ENCODE measurements at places on chromosomes 2 and 18.

- no peak for DNase-seq
Measured at GRCh38 chr2:105294844-105295481, 34.6 kb downstream of the TGFBRAP1 start.

DNA sequence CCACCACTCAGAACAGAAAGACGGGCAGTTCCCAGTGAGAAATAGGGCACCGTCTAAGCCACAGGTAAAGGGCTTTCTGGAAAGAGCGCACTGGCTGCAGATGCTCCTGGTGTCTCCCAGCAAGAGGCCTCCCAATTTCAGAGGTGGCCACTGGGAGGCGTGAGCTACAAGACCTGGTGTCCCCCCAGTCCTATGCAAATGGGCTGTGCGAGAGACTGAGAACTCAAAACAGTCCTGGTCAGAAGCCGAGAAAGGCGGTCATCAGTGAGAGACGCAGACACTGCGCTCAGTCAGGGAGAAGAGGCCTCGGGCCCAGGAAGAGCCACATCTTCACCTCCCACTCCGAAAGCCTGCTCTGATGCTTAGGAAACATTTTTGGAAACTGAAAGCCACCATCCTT is 179.5 kb downstream of the EIPR1 start:
- no peak for DNase-seq

- no peak for DNase-seq
Measured at GRCh38 chr2:166112193-166112605, 15.6 kb downstream of the SCN1A start.

DNA sequence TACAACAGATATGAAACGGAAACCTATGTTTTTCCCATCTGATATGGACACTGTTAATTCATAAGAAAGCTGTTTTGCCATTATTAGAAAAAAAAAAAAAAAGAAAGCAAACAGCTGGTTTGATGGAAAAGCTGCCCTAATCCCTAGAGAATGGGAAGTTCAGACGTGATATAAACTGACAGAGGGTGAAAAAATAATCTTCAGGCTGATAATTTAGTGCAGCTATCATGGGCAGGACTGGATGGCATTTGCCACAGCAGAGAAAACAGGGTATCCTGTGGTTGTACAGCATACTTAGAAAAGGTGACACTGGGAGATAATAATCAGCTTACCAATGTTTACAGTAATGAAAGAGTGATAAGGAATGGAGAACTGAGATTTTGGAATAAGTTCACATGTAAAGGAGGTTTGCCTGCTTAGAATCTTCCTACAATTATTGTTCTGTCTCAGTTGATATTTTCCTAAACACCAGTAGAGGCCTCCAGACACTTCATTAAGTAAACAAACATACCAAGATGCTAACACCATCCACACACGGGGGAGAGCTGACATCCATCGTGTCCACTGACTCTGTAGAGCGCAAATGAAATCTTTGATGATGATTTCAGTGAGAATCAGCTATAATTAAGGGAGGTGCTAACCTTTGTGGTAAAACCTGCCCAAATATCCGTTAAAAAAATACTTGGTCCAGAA is 211.6 kb upstream of the MMADHC start:
- no peak for DNase-seq

GRCh38 chr18:24516261-24516660 is 55.8 kb downstream of the HRH4 start:
- DNase-seq: no peak

GRCh38 chr2:30371772-30372373 is 75.2 kb upstream of the LCLAT1 start:
- DNase-seq: no peak

DNA sequence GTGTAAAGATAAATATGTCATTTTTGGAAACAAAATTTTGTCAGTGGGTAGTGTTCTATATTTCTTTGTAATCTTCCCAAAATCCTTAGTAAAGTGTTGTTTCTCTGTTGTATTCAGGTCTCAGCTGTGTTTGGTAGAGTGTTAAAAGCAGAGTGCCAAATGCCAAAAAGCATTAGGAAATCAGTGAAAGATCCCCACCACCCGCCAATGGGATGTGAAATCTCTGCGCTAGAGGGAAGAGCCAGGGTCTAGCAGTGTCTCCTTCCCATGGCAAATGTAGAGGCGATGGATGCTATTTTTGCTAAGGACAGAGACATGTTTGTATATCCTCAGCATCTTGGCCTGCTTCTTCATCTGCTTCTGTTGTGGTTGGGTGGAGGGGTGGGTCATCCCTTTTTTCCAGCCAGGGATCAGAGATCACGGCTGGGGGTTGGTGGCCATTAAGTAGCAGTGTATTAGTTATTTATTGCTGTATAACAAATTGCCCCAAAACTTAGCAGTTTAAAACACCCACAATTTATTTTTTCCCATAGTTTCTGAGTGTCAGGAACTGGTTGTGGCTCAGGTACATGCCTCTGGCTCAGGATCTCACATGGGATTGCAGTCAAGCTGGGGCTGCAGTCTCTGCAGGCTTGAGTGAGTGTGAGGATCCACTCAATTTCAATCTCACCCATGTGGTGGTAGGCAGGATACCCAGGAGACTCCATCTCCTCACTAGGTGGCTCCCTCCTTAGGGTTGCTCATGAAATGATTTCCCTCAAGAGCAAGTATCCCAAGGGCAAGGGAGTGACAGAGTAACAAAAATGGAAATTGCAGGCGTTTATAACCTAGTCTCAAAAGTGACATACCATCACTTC is 211.9 kb downstream of the MYCN start:
- DNase-seq: no peak

- DNase-seq: no peak
Measured at GRCh38 chr2:60794271-60794863, 38.3 kb downstream of the PAPOLG start.

- no peak for DNase-seq
Measured at GRCh38 chr18:32542221-32542798, 71.6 kb upstream of the GAREM1 start.

DNA sequence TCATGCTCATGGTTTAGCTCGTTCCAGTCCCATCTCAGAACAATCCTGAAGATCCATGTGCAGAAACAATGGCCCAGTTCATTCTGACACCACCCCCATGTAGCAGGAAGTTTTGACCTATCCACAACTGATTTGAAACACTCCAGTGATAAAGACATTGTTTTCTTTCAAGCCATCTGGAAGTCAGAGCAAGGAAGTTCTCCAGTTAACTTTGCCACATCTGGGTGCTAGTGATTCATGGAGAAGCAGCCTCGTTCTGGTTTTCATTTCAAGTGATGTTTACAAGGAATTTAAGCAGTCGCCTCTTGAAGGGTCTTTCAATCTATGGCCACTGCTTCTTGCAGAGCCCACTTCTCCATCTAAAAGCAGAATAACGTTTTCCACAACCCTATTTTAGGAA is 36.6 kb upstream of the TWIST2 start:
- no peak for DNase-seq

GRCh38 chr18:29154196-29154757 is 977.3 kb upstream of the CDH2 start:
- no peak for DNase-seq

GRCh38 chr2:86023366-86023712 is 82.3 kb downstream of the POLR1A start:
- no peak for DNase-seq

DNA sequence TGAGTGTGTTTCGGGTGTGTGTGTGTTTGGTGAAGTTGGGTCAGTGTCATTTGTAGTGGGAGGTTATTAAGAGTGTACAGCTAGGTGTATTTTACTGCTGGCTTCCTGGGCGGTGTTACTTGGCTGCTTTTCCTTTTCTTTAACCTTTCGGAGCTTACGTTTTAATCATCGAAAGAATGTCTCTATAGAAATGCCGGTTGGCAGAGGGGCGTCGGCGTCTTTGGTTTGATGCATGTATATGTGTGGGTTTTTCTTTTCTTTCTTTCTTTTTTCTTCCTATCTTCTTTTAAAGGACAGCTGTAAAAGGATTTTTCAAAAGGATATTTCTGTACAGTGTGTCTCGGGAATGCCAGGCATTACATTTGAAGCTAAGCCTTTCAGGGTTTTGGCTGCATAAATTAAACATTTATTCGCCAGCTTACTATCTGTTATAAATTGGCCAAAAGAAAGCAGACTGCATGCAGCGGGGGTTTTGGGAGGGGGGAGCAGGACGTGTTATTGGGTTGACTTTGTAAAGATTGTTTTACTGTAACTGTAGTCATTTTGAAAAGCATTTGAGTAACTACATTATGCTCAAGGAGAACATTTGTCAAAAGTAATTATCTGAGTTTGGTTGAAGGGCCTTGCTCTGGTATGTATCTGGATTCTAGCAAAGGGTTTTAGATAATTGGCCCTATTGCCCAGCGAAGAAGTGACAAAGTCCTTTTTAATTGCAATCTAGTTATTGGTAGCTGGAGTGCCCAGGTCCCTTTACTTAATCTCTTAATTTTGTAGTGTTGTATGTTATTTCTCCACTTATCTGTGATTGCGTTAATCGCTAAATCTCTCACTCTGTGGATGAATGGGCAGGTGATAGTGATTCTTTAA is 1.6 kb downstream of the ASXL3 start:
- DNase-seq: no peak

GRCh38 chr18:55466789-55467188 is 121.2 kb downstream of the TCF4 start:
- DNase-seq: no peak

DNA sequence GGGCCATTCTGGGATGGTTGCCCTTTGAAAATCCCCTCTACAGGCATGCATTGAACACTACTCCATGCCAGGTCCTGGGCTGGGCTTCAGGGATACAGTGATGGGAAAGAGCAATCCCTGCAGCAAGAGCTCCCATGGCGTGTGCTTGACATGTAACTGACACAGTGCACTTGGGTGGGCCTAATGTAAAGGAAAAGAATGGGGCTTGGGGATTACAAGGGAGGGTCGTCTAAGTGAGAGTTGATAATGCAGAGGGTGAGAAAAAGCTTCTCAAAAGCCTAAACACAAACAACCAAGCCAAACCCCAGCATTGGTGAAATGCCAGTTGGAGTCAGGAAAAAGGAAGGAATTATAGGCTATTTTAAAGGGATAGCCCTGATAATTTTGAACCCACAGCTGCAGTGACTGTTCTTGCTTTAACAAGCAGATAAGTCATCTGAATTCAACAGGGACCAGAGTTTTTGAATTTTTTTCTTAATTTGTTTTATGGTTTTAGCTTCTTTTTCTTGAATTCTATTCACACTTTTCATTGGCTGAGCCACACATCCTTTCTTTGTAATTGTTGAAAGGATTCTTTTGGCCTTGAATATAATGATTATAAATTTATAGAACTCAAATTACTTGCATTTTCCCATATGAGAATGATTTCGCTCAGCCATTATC is 308.7 kb downstream of the LPIN1 start:
- DNase-seq: no peak

- no peak for DNase-seq
Measured at GRCh38 chr2:15630978-15631719, 39.5 kb downstream of the DDX1 start.

- DNase-seq: no peak
Measured at GRCh38 chr2:74847070-74847858, 13.3 kb downstream of the HK2 start.

DNA sequence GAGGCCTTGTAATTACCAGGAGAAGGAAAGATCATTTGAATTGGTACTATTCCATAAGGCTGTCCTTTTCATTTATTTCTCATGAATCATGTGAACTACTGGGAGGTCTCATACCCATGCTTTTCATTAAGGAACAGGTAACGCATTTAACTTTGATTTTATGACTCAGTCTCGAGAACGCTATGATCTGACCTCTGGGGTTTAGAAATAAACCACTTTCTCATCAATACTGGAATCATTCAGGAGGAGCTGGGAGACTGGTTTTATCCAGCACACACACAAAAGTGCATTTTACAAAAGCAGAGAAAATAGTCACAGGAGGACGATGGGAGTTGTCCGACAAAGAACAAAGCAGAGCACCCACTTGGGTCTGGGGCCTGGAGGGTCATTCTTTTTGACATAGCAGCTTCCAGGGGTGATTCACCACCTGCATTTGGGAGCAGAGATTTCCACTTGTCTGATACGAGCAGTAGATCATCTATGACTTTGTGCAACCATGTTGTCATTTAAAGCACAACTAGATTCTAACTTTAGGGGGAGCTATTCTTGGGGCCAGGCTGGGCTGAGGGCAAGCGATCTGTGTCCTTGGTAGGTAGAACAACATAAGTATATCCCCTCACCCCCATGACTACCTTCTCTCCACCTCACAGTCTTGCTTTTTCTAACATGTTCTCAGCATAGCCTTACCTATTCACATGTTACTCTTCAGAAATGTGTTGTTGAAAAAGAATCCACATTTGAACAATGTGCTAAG is 95.9 kb upstream of the SCG2 start:
- no peak for DNase-seq

DNA sequence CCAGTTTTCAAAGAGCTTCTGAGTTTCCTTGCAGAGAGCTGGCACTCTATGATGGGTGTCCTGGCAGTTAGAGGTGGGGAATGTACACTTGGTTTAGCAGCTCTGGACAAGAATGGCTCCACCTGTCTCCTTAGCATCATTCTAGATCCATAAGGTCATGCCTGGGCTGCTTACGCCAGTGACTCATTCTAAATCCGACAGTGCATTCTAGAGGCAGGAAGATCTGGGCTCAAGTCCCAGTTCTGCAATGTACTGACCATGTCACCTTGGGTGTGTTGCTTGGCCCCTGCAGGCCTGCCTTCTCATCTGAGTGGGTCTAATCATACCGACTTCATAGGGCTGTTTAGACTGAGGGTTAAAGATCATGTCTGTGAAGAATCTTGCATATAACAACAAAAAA is 46.5 kb downstream of the PTGR3 start:
- no peak for DNase-seq

- DNase-seq: no peak
Measured at GRCh38 chr2:217260441-217261115, 400.7 kb upstream of the TNP1 start.

DNA sequence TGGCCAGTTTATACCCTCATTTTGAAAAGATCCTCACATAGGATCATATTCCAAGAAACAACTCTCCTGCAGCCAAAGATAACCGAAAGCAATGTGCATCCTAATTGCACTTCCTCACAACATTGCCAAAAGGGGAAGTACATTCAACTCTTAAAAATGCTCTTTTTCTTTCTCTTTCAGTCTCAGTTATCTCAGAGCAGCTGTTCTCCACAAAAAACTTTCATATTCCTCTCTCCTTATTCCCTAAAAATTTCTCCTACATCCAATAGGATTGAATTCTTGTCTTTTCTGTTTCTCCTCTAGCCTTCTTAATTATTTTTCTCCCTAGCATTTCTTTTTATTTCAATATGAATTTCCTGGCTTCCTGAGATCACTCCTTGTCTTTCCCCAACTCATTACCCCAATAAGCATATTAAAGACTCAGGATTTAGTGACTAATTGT is 7.4 kb upstream of the VRK2 start:
- DNase-seq: no peak

GRCh38 chr2:159139216-159139933 is 147.1 kb downstream of the WDSUB1 start:
- no peak for DNase-seq

DNA sequence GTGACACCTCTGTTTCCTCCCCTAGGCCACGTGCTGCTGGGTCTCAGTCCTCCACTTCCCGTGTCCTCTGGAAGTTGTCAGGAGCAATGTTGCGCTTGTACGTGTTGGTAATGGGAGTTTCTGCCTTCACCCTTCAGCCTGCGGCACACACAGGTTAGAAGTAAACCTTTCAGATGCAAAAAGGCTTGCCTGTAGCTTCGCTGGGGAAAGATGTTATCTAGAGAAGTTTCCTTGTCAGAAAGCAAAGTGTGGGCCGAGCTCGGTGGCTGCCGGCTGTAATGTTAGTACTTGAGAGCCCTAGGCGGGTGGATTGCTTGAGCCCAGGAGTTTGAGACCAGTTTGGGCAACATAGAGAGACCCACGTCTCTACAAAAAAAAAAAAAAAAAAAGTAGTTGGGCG is 16.7 kb downstream of the IL1R2 start:
- no peak for DNase-seq

GRCh38 chr2:158232476-158232875 is 130.8 kb downstream of the UPP2 start:
- DNase-seq: no peak
